ENCODE measurements at places on chromosomes 2 and 18.

DNA sequence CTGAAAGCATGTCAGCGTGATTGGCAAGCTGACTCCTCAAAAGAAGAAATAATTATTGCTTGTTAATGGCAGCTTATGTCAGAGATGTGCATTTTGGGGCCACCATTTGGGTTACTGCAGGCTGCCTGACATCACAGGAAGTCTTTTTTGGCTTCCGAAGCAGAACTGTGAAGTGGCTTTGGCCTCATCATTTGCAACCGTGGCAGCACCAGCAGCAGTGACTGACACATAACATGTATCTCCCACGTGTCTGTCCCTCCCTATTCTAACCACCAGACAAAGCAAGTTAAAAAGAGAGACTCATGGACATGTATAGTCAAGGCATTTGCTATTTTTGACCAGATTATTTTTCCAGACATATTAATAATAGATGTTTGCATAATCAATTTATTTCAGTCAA, 488.7 kb upstream of the ACVR2A start:
- DNase-seq, result no peak

- DNase-seq, result no peak
These were observed 25.7 kb upstream of the UXS1 start for GRCh38 chr2:106219813-106220212.

DNA sequence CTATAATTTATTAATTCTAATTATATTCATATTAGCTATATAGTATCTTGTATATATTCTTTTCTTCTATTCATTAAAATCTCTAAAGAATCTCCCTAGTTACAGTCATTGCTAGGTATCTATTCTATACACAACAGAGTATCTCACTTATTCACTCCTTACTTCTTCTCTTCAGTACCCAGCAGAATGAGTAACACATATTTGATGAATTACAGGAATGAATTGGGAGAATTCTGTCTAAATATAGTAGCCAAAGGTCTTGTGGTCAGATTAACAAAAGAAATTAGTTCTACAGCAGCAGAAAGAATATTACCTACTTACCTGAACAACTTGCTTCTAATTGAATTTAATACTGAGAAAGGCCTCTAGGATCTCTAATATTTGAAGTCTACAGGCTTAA, 758.0 kb upstream of the ZEB2 start:
- no peak for DNase-seq

DNA sequence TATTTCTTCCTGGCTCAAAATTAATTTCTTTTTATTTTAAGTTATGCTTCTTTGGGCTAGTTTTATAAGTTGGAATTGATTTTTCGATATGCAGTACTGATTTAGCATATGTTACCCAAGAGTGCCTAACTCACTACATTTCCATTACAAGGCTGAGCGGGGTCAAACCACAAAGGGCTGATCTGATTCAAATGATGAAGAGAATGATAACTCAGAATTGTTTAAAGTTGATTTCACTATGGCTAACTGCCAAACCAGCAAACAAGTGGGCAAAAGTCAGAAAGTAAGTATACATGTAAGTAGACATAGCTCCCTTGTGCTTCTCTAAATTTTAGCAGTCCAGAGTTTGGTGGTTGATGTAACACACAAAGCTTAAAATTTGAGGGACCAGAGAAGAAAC, 35.6 kb downstream of the RAD51AP2 start:
- no peak for DNase-seq

DNA sequence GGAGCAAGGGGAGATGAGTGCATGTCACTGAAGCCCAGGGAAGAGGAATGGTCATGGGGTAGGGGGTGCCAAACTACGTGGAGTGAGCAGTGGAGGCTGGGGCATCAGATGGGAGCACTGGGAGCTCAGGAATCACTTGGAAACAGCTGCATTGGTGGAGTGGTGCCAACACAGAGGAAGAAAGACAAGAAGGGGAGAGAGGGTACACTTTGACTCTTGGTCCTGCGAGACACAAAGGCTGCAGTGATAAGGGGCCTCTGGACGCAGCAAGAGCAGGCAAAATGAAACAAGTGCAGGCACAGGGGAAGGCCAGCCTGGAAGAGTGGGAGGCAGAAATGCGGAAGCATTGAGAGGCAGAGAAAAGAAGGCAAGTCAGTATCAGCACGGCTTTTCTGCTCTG, 134.7 kb upstream of the SMIM21 start:
- DNase-seq, result no peak

- no peak for DNase-seq
These were observed 132.0 kb downstream of the GALNT1 start for GRCh38 chr18:35713545-35713944.

DNA sequence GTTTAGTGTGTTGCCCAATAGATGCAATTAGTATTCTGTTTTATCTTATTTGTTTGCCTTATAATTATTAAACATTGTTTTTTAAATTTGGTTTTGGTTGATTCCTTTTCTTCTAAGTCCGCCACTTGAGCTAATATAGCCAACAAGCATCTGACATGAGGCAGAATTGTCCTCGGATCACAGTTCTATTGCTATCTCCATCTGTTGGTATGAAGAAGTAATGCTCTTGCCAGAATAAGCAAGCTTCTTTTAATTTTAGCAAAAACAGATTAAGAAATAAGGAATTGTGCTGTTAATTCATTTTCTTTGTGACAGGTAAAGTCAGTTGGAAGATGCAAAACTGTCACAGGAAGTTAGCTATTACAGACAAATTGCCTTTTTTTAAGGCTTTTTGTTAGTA, 54.3 kb downstream of the R3HDM1 start:
- DNase-seq, result no peak

DNA sequence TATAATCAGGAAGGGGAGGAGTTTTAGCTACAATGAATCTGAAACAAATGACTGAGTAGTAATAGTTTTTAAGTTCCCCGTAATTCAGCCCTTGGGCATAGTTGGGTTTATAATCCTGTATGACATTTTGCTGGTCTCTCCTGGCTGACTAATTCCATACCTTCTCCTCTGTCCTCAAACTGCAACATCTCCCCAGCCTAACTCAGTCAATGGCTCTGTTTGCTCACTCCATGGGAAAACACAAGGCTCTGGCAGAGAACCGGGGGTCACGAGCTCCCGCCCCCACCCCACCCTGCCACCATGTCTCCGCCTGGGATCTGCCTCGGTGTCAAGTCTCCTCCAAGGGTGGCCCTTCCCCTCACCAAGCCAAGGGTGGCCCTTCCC, 168.6 kb downstream of the HDAC4 start:
- no peak for DNase-seq

DNA sequence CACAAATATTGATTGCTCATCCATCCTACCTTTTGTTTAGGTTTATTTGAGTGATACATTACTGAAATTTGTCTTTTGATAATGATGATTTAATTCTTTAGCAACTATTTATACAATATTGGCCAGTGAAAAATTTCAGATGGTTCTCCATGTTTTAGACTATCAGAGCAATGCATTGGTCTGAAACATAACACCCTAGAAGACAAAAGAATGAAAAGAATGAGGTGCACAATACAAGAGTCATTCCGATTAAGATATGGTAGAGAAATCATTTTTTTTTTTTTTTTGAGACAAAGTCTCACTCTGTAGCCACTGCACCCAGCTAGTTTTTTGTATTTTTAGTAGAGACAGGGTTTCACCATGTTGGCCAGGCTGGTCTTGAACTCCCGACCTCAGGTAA, 197.4 kb upstream of the FAM98A start:
- no peak for DNase-seq

DNA sequence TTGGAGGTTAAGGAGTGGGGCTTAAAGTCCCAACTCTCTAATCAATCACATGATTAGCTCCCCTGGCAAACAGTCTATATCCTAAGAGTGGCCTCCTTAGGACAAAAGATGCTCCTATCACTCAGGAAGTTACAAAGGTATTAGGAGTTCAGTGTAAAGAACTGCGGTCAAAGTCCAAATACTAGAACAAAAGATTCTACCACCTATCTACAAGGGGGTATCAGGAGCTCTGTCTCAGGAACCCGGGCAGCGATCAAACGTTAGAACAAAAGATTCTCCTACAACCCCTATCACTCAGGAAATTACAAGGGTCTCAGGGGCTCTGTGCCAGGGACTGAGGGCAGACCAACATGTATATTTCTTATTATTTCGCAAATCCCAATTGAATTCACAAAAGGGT, 58.0 kb downstream of the DTNB start:
- DNase-seq, result no peak

GRCh38 chr18:21004726-21005125, 106.9 kb downstream of the ROCK1 start:
- no peak for DNase-seq

GRCh38 chr2:171557363-171557762, 35.1 kb downstream of the CYBRD1 start:
- DNase-seq, result no peak

GRCh38 chr2:181483876-181484275, 26.7 kb downstream of the ITGA4 start:
- DNase-seq, result no peak

DNA sequence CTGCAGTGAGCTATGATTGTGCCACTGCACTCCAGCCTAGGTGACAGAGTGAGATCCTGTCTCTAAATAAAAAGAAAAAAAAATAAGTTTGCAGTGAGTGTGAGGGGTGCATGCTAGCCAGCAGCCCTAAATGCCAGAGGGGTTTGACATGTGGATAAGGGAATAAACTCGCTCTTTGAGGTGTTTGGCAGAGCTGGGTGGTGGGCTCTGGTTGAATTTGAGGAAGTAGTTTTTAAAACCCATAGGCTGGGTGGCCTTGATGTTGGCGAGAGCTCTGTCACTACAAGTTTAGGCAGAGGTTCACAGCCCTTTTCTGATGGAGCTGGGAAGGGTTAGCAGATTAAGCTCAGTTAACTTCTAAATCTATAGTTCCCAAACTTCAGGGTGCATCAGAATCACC, 3.1 kb downstream of the ANXA4 start:
- no peak for DNase-seq

DNA sequence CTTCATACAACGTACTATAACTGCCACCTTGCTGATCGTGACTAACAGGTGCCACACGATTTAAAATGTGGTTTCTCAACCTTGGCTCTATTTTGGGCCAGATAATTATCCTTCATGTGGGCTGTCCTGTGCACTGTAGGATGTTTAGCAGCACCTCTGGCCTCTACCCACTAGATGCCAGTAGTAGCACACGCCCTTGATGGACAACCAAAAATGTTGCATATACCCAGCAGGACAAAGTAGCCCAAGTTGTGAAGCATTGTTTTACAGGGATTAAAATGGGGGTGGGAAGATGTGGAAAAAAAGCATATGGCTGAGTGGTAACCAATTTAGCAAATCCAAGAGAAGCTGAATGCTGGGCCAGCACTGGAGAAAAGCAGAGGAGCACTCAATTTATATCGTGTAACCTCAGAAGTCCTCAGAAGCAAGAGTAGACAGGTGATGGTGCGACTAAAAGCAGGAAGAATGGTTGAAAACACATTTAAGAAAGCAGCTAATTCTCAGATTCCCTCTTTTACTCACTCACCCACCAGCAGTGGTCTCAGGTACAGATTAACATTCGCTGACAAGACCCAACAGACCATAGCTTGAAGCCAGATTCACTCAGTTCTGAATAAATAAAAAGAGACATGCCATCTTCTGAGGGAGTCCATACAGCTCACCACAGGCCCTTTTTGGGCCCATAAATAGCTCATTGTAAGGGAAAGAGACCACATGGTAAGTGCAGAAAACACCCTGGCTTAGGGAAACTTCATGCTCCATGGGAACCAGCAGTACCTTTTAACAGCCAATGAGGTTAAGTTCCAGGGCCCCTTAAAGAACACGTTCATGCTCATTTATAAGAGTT, 50.6 kb downstream of the RAPH1 start:
- DNase-seq, result no peak

- no peak for DNase-seq
These were observed 34.1 kb downstream of the HK2 start for GRCh38 chr2:74867841-74868658.

GRCh38 chr2:26618611-26619010, 22.6 kb downstream of the CIB4 start:
- no peak for DNase-seq

DNA sequence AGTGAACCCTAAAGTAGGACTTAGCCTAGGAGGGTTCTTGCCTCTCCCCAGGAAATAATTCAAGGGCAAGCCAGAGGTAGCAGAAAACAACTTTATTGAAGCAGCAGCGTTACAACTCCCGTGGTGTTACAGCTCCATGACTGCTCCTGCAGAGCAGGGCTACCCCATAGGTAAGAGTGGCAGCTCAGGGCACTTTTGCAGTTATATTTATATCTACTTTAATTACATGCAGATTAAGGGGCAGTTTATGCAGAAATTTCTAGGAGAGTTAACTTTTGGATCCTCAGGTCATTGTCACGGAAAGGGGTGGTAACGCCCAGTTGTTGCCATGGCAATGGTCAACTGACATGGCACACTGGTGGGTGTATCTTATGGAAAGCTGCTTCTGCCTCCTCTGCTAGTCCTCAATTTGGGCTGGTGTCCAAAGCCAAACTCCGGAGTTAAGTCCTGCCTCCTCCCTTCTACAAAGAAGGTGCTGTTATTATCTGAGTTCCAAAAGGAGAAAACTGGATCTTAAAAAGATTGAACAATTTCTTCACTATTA, 1413.0 kb downstream of the DSC3 start:
- no peak for DNase-seq

DNA sequence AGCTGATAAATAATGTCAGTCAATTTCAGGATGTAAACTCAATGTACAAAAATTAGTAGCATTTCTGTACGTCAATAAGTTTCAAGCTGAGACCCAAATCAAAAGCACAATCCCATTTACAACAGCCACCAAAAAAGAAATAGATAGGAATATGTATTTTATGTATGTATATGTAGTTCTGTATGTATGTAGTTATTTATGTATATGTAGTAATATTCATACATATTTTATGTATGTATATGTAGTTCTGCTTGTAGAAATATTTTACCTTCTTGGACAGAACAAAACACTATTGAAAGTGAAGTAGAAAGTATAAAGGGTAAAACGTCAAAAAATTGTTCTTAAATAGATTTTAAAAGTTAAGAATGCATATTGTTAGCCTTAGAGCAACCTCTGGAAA, 591.0 kb upstream of the SETBP1 start:
- no peak for DNase-seq

DNA sequence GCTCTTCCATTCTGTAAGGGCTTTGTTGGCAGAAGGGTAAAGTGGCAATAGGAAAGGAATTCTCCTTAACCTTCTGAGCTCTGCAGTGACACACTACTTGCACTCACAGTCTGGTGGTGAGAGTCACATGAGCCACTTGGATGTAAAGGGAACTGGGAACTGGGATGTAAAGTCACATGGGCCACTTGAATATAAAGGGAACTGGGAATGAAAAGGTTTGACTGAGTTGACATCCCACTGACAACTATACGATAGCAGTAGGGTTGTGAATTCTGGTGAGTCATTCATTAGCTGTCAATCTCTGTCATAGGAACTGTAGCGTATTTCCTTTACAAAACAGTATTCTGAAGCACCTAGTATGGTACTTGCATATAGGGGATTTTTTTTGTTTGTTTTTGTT, 5.5 kb downstream of the RPE start:
- DNase-seq, result no peak

DNA sequence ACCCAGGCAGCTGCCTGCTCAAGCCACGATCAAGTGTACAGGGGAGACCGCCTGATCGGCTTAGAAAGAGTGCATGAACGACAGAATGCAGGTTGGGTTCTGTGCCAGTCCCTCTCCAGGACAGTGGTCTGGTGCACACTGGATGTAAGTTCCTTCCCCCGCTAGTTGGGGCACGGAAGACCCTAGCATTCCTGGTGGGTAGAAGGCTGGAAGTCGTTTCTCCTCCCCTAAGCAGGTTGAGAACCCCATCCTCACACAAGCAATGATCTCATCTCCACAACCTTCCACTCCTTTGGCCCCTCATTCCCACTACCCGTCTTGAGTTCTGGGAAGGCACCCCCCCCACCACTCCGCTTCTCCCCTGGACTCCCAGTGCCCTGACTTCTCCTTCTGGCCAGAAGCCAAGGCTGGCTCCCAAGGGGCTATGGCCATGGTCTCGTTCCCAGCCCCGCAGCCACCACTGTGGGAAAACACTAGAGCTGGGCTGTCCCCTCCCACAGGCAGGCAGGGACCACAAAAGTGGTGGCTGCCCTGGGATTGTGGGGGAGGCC, 1.4 kb upstream of the ANKRD39 start:
- DNase-seq, result no peak
